ENCODE measurements at places on chromosomes 11 and 22.

DNA sequence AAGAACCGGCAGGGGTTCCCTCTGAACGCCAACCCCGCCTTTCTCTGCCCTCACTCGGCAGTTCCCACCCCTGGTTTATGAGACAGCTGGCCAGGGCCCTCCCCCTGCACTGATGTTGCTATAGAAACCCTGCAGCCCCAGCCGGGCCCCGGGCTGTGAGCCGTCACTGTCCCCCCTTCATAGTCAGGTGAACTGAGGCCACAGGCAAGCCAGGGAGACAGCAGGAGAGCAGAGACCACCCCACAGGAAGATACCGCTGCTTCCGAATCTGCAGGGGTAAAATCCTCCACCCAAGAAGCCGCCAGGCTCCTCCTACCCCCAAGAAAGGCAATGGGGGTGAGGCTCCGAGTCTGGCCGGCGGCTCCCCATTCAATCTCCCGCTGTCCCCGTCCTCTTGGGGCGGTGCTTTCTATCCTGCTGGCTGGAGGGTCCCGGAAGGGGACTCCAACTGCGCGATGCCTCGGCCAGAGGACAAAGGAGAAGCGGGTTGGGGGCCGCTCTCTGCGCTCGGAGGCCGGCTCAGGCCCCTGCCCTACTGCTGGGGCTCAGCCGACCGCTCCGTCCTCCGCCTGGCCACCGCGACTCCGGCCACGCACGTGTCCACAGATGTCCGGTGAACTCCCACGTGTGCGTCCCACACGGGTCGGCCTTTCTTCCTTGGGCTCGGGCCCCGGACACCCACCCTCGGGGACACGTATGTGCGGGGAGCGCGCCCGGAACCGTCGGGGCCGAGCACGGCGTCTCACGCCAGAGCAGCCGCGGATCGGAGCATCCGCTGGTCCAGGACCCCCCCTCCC lies 587 bp downstream of the SLC25A22 start:
- DNase-seq, result no peak

GRCh38 chr11:68263444-68264035 lies 8.2 kb downstream of the C11orf24 start:
- no peak for DNase-seq

GRCh38 chr11:70079691-70080090 lies 1.6 kb downstream of the ANO1 start:
- no peak for DNase-seq

DNA sequence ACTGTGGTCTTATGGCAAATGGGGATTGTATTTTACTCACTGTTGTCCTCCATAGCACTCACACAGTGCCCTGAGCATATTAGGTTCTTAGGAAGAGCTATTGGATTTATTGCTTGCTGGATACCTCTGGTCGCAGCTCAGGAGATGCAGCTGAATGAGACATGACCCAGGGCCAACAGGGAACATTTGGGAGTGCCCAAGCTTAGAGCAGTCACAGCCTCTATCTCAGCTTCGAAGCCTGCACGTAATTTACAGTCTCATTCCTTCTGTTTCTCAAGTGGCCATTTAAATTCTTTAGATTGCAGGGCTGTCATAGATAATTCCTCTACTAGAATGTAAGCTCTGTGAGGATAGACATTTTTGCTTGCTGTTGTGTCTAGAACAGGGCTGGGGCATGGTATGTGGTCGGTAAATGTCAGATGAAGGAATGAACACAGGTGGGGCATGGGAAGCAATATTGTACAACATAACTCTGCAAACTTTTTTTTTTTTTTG lies 192.8 kb downstream of the GRIK4 start:
- no peak for DNase-seq

GRCh38 chr11:132496341-132496740 lies 1036.0 kb downstream of the OPCML start:
- DNase-seq, result no peak

DNA sequence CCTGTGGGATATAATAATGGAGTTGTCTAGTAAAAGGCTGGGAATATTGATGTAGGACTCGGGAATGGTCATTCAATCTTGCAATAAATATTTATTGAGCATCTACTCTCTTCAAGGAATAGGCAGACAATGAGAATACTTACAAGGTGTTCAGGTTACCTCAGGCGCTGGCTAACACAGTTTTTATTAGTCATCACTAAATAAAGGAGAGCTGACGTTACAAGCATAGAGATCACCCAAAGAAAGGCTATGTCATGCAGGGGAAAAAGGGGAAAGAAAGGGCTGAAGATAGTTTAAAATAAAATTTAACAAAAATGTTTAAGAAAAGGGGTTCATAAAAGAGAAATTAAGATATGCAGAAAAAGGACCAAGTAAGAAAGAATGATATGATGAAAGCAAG lies 15.8 kb upstream of the CTSC start:
- no peak for DNase-seq

GRCh38 chr11:113698515-113698914 lies 7.6 kb downstream of the TMPRSS5 start:
- DNase-seq, result no peak

DNA sequence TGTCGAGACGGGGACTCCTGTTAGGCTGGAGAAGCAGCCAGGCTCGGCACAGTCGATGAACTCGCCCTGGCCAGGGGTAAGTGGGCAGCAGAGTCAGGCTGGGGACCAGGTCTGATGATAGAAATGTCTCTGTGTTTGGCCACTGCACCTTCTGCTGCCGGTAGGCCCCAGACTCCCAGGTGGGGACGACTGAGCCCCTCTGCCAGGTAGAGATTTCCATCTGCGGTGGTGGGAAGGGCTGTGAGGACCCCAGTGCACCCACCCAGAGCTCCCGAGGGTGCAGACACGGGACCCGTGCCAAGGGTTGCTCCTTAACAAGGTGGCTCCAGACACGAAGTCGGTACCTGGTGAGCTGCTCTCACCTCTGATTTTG lies 862.5 kb downstream of the TBC1D22A start:
- no peak for DNase-seq

GRCh38 chr11:118219732-118220131 lies 5.1 kb downstream of the JAML start:
- no peak for DNase-seq

GRCh38 chr11:126485021-126485792 lies 129.7 kb downstream of the ST3GAL4 start:
- no peak for DNase-seq

GRCh38 chr11:58914821-58915543 lies 24.3 kb upstream of the GLYATL1 start:
- DNase-seq, result no peak

DNA sequence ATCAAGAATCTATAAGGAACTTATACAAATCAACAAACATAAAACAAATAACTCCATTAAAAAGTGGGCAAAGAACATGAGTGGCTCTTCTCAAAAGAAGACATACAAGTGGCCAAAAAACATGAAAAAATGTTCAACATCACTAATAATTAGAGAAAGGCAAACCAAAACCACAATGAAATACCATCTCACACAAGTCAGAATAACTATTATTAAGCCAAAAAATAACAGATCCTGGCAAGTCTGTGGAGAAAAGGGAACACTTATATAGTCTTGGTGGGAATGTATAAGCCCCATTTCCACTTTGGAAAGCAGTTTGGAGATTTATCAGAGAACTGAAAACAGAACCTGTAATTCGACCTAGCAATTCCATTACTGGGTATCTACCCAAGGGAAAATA lies 921.0 kb downstream of the KCNA4 start:
- no peak for DNase-seq

DNA sequence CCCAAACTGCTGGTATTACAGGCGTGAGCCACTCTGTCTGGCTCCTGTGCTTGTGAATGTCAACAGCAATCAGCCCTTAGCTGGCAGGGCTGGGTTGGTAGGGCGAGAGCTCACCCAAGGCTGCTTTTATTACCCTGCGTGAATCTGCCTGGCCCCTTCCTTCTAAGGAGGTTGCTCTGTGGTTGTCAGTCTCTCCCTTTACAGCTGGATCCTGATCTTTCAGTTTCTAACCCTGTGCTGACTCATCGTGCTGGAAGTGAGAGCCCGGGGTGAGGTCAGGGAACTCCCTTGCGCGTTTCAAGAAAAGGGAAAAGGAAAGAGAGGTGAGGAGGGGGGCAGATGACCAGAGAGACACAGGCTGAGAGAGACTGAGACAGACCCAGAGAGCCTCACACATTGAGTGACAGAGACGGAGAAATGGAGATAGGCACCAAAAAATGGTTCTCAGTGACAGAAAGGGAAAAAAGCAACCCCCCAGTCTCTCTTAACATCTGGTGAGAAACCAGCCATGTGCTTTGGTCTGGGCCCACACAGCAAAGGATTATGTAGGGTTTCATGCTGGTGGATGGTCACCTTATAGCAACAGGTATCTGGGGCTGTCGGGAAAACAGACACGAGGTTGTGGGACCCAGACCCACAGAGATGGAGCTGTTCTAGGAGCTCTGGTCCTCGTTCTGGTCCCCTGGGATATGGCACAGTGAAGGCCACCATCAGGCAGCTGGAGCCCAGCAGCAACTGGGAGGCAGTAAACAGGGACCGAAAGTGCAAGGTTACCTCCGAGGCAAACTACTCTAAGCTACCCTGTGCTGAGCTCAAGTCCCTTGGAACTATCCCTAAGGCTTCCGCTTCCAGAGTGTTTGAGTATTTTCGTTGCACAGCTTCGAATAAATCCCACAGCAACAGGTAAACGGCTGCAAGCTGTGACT lies 2.5 kb downstream of the TCN2 start:
- DNase-seq, result no peak

- DNase-seq, result no peak
These were observed 206.1 kb downstream of the PGR start for GRCh38 chr11:100923555-100923954.

GRCh38 chr11:105344938-105345337 lies 205.4 kb upstream of the CARD18 start:
- no peak for DNase-seq

DNA sequence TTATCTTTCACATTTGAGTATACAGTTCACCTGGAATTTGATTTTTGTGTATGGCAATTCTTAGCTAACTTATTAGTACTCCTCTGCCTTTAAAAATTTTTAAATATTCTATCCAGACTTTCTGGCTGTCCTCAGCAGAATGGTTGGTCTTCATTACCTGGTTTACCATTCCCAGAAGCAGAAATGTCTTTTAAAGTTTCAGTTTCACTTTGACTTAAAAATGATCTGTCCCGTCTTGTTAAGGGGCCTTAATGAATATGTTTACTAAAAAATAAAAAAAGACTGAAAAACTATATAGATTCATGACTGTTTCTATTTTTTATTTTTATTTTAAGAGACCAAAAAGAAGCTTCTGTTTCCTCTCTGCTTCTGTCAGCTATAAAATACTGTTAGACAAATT lies 70.5 kb upstream of the TNRC6B start:
- no peak for DNase-seq

DNA sequence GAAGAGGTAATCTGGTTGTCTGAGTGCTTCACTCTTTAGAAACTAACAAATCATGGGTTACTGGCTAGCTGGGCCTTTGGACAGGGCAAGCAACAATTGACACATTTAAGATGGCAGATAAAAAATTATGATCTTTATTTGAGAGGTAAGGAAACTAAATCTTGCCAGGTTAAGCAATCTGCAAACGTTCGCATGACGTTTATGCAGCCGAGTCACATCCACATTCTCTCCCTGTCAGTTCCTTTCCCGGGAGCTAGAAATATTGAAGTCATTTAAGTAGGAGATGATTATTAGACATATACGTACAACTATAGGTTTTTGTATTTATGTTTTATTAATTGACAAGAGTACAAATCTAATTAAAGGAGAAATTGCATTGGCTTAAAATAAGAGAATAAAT lies 57.4 kb upstream of the RCN1 start:
- DNase-seq, result no peak

DNA sequence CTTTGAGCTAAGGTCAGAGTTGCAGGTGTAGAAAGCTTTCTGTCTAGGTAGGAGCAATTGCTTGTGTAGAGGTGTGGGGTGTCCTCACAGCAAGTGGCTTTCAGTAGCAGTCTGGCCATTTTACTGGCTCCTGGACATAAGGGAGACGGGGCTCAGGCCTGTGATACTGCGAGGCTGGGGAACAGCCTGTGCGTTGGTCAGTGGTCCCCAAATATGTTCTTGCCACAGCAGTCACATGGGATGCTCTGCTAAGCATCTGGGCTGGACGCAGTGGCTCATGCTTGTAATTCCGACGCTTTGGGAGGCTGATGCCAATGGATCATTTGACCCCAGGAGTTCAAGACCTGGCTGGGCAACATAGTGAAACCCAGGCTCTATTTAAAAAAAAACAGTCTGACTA lies 1.9 kb downstream of the MCM5 start:
- DNase-seq, result no peak

DNA sequence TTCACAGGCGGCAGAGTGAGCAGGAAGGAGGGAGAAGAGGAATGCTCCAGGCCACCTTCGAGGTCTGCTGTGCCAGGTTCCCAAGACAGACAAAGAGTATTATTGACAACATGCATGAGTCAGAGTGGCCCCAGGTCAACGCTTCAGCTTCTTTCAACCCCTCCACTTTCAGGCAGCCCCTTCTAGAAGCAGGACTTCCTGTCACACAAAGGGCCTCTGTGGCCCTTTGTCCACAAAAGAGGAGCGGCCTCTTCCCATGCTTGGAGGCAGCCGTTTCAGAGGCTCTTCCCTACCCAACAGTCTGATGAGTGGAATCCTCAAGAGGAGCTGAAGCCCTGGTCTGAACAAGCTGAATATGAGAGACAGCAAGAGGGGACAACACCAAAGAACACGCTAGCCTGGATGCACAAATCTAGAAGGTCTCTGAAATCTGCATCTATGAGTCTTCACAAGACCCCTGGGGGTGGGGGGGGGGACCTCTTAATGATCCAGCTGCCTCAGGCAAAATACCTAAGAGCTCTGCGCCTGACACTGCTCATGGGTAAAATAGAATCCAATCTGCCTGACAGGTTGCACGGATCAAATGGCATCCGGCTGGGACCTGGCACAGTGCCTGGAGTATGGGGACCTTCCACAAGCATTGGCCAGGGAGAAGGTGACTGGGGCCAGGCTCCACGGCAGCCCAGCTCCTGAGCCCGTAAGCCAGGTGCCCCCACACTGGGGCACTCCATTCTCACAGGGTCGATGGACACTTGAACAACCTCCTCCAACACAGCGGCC lies 67.5 kb downstream of the PACSIN2 start:
- DNase-seq, result no peak

GRCh38 chr11:64826062-64826461 lies 15.7 kb upstream of the MEN1 start:
- no peak for DNase-seq

- DNase-seq, result no peak
These were observed 38.5 kb downstream of the CARD18 start for GRCh38 chr11:105100981-105101630.

GRCh38 chr11:74929431-74930363 lies 19.2 kb downstream of the XRRA1 start:
- peak; percentile 88 for DNase-seq

GRCh38 chr22:49104434-49104833 lies 723.2 kb downstream of the BRD1 start:
- DNase-seq, result no peak

- DNase-seq, result no peak
These were observed 11.7 kb downstream of the EIF4G2 start for GRCh38 chr11:10797001-10797400.

- no peak for DNase-seq
These were observed 1.1 kb upstream of the ABTB2 start for GRCh38 chr11:34358728-34359547.

Measured in glomerular endothelial cell (primary cell).